ENCODE measurements at places on chromosomes 12 and 14.
A peak's percentile ranks its signal among the peaks of the same experiment; 100 is the strongest.

GRCh38 chr14:71183876-71184689 is 276.8 kb downstream of the PCNX1 start:
- no peak for DNase-seq

- DNase-seq = no peak
These were observed 3.6 kb upstream of the NPAS3 start for GRCh38 chr14:32934881-32935633.

DNA sequence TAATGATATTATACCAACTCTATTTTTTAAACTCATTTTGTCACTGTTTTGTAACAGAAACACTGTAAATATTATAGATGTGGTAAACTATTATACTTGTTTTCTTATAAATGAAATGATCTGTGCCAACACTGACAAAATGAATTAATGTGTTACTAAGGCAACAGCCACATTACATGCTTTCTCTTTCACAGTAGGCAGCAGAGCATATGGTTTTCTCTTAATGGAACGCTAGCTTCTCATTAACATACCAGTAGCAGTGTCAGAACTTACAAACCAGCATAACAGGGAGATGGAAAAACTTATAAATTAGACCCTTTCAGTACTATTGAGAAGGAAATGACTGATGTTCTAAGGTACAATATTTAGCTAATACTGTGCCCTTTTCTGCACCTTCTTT is 398.8 kb downstream of the PRKD1 start:
- DNase-seq = no peak

GRCh38 chr14:96177766-96178375 is 26.8 kb upstream of the BDKRB2 start:
- peak; percentile 52 for DNase-seq

DNA sequence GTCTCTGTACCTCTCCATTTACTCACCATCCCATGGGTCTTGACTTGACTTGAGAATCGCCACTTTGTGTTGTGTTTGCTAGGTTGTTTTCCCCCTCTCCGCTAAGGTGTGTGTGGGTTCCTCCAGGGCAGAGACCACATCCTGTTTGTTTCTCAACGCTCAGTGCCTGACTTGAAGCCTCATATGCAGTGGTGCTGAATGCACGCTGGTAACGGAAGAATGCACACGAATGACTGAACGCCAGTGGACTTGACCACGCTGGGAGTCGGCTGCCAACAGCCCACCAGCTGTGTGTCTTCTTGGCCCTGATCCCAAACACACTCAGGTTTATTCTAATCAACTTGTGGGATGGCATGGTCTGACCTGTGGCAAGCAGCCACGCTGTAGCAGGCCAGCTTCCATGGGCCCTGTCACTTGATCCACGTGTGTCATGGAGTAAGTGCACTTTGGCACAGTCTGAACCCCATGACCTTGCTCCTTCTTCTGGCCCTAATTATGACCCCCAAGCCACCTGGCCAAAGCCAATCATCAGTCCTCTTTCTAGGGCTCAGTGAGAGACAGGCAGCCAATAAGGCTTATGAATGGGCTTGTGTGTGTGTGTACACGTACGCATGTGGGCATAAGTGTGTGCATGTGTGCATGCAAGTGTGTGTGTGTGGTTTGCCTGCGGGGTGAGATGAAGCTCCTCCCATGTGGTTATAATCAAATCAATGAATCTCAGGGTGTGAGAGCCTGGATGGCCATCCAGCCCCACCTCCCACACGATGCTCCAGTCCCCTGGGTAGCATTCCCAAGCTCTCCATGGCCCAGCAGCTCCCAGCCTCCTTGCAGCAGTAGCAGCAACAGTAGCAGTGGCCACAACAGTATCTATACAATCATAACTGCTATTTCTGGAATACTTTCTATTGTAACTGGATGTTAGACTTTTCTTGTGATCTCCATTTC is 6.4 kb upstream of the TC2N start:
- no peak for DNase-seq

- no peak for DNase-seq
These were observed 14.9 kb downstream of the TRPV4 start for GRCh38 chr12:109818253-109818652.

GRCh38 chr12:21788089-21788983 is 13.8 kb upstream of the KCNJ8 start:
- no peak for DNase-seq

DNA sequence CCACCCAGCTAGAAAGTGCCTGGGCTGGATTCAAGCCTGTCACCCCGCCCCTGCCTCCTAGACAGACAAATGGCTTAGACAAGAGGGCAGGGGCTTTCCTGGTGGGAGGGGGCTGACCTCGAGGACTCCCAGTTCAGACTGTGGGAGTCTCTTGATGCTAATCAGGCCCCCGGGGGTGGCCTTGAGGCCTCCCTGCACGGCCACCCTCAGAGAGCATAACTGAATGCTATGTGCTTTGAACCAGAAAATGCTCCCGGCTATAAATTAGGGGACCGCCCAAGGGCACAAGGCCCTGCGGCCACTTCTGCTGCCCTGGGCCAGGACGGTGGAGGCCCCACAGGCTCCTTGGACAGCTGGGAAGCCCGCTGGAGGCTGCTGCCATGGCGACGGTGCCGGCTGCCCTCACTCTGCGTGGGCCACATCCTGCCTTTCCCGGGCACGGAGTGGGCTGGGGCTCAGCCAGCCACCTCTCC is 111.0 kb upstream of the NCOR2 start:
- no peak for DNase-seq

DNA sequence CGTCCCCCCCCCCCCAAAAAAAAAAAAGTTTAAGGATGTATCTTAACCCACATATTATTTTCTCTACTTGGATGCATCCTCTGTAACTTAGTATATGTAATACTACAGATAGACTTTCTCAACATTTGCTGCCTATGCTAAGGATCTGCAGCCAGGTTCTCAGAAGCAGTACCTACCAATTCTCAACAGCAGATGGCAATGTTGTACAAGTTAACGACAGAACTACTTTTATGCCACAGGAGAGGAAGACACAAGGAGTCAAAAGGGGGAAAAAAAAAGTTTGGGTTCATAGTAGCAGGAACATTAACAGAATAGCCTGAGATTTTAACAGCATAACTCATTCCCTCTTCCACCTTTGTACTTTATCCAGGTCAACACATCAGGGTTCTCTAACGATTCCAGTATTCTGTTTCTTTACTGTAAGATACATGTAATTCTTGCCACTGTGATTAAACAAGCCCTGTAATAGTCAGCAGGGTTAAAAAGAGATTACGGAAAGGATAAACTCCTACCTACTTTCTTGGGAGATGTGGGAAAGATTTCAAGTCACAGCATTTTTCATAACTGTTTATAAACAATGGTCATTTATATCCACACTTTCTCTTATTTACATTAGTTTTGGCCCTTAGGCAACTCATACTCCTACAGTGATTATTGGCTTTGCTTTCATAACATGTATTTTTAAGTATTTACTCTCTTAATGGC is 5.7 kb upstream of the NEK9 start:
- no peak for DNase-seq

DNA sequence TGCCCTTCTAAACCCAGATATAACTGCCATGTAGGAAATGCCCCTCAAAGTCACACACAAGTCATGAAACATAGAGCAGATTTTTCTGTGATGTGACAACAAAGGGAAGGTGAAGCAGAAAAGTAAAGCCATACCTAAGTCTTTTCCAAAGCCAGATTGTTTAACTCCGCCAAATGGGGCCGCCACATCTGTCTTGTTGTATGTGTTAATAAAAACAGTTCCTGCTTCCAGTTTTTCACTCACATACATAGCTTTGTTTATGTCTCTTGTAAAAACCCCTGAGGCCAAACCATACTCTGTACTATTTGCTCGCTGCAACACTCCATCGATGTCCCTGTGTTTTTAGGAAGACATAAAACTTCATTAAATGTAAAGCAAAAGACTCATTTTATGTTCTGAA is 40.3 kb downstream of the NOPCHAP1 start:
- DNase-seq = no peak

DNA sequence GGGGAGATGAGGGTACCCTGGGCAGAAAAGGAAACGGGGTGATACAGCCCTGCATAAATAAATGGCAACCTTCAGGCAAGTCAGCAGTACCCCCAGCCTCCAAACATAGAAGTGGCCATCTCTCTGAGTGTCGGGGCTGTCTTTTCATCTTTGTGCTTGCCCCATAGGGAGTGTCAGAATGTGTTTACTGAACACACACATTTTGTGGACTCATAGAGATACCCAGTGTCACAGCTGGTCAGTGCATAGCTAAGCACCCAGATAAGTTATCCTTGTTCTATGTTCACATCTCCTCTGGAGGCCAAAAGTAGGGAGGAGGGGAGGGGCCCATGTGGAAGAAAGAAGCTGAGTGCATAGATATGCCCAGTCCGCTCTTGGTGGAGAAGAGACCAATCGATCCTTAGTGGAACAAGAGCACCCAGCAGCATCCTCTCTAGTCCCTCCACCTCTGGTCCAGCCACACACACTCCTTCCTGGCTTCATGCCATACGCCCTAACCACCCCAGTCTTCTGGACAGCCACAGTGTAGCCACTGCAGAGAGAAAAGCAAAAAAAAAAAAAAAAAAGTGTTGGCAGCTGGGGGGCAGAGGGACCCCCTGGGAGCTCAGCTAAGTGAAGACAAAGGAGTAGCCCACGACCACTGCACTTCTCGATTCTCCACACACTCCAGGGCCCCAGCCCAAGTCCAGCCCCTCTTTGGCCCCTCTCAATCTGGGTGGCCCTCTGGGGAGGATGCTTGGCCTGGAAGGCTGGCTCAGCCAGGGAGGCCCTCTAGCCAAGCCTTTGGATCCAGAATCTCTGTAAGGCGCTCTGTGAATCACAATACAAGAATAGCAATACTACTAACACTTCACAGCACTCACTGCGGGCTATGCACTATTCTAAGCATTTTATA is 2.6 kb downstream of the ITGA7 start:
- peak; percentile 55 for DNase-seq

DNA sequence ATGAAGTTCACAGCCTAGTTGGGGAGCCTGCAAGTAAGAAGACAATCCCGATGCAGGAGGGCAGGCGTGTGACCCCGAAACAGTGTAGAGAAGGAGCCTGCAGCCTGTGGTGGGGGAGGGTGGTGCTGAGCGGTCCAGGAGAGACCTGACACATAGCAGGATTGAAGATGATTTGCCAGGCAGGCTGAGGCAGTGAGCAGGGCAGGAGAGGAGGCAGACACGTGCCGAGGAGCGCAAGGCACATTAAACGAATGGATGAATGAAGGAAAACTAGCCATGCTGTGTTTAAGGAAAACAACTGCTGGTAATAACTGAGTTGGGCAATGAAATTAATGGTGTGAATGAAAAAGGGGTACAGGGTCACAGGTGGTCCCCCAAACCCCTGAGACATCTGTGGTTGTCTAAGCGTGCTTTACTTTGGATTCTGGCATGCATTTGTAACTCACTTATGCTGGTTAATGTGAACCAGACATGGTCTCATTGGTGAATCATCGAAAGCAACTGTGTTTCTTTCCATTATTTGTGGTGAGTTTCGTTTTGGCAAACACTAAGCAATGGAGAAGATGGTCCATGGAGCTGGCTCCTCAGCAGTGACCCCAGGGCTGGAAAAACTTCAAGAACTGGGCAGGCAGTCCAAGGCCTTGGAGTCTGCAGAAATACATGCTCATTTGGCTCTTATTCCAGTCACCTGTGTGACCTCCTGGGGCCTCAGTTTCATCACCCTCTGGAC is 96.9 kb upstream of the EVL start:
- DNase-seq = no peak

DNA sequence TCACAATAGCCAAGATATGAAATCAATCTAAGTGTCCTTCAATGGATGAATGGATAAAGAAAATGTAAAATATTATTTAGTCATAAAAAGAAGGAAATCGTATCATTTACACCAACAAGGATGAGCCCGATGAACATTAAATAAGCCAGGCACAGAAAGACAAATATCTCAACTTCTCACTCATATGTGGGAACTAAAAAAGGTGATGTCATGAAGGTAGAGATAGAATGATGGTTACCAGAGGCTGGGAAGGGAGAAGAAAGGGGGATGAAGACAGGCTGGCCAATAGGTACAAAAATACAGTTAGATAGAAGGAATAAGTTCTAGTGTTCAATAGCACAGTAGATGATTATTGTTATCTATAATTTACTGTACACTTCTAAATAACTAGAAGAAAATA is 94.9 kb upstream of the RAP1B start:
- DNase-seq = no peak

DNA sequence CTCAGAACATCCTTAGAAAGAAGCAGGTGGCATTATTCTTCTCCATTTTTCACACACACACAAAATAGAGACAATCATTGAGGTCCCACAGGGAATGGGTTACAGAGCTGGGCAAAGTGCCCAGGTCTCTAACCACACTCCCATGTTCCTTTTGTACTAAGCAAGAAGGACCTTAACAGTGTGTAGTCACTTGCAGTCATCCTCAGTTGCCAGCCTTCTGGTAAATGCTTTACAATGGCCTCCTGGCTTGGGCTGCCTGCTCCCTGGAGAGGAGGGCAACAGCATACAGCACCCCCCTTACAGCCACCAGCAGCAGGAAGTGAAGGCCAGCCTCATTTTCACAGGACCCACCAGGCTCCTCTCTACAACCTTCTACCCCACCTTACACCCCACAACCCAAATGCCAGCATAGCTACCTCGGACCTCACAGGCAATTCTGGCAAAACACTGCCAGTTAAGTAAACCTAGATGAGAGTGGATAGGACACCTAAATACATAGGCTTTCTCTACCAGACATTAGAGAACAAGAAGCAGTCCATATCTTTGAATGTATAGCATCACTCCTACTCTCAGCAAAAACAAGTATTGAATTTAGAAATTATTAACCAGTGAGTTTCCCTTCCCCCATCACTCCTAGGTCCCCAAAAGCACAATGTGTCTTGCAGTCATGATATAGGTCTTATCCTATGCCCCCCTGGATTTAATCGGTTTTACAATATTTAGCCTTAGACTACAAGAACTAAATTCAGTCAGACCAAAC is 88.1 kb downstream of the PPP2R5E start:
- DNase-seq = no peak

DNA sequence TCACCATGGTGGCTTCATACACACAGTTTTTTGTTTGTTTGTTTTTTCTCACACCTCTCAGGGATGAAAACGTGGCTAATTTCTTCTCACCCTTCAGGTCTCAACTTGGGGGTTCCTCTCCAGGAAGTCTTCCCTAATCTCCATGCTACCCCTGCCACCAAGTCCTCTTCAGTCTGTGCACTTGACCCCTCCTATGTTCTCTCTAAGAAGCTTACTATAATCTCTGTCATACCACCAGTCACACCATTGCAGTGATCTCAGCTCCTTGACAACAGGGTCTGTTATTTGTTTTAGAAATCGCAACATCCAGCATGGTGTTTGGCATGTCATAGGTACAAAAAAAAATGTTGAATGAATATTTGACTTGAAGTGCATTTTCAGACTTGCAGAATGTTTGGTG is 83.4 kb downstream of the PRORP start:
- no peak for DNase-seq

GRCh38 chr12:90079529-90080210 is 371.0 kb upstream of the ATP2B1 start:
- DNase-seq = no peak

DNA sequence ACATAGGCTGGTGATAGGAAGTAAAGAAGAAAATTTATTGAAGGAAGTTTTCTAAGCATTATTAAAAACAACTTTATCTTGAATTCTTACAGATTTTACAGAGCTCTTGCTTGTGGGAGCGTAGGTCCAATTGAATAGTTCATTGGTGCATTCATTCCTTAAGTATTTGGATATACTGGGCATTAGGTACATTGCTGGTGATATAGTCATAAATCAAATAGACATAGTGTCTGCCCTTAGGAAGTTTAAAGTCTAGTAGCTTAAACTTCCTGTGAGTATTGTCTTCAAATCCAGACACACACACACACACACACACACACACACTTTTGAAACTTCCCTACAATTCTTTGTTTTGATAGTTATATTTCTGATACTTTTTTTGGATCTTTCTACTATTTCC is 226.7 kb downstream of the FUT8 start:
- no peak for DNase-seq

GRCh38 chr12:70963081-70963660 is 42.6 kb upstream of the PTPRR start:
- no peak for DNase-seq

All from Right ventricle myocardium superior (tissue), 1 donor.